ENCODE measurements at places on chromosomes 12 and 14.
A peak's percentile ranks its signal among the peaks of the same experiment; 100 is the strongest.

DNA sequence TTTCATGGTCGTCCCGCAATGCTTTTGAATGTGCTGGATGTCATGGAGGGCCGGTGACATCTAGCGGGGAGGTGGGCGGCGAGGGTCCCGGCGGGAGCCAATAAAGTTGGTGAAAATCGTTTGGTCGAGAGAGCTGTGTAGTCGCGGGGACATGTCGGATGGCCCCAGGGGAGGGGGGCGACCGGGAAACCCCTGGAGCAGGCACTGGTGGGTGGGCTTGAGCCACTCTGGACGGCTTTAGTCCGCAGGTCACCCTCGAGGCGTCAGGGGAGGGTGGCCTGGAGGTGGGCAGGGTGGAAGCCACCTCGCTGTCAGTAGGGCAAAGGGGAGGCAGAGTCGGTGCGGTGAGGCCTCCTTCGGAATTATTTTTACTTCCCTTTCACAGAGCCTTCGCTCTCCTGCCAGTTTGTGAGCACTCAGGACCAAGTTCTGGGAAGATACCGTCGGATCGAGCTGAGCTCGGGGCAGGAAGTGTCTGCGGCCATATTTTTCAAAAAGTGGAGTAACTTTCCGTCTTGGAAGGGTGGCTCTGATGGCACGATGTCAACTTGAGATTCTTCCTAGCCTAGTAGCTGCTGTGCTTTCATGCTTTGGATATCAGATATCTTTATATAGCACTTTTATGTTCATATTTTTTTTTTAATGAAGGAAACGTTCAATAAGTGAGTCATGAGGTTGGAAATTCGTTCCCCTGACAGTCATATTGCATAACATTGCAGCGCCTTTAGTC is 28.2 kb downstream of the WBP11 start:
- peak; percentile 26 for DNase-seq

- peak; percentile 7 for DNase-seq
Measured at GRCh38 chr12:52454411-52455201, 2.7 kb upstream of the KRT6B start.

GRCh38 chr12:105459760-105460330 is 129.4 kb downstream of the C12orf75 start:
- no peak for DNase-seq

- DNase-seq = no peak
Measured at GRCh38 chr12:111033281-111034082, 113.1 kb upstream of the MYL2 start.

GRCh38 chr12:46578190-46578982 is 205.8 kb upstream of the SLC38A2 start:
- no peak for DNase-seq

- DNase-seq = no peak
Measured at GRCh38 chr12:45575417-45575816, 154.1 kb upstream of the ARID2 start.

- DNase-seq = no peak
Measured at GRCh38 chr14:37589715-37590427, 5.2 kb downstream of the FOXA1 start.

- DNase-seq = peak; percentile 58
Measured at GRCh38 chr12:51326698-51327439, 2.9 kb upstream of the BIN2 start.

DNA sequence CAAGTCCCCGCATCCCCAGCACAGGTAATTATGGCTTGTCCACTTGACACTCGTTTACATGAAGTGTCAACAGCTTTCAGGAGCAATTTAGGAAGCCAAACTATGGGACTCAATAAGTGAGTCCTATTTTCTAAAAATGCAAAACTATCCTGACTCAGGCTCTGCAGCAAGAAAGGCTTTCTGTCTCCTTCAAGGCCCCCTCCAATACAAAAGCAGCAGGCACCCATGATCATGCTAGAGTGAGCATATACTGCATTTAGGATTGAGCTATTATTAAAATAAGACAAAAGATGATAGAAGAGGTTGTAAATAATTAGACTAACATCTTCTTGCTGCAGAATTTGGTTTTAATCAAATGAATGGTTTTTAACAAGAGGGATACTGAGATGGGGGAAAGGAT is 3.2 kb downstream of the SIX6 start:
- DNase-seq = no peak

- DNase-seq = no peak
Measured at GRCh38 chr12:92036061-92036620, 109.5 kb downstream of the BTG1 start.

- no peak for DNase-seq
Measured at GRCh38 chr14:70203686-70204085, 14.9 kb upstream of the SLC8A3 start.

DNA sequence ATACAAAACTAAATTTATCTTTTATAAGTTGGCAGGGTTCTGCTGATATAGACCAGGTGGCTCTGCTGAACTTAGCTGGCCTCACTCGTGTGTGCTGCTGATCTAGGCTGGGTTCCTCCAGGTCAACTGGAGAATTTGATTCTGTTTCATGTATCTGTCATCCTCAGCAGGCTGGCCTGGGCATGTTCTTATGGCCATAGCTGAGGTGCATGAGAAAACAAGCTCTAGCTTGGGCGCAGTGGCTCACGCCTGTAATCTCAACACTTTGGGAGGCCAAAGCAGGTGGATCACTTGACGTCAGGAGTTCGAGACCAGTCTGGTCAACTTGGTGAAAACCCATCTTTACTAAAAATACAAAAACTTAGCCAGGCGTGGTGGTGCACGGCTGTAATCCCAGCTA is 24.3 kb upstream of the BCL2L14 start:
- no peak for DNase-seq

- DNase-seq = no peak
Measured at GRCh38 chr12:14772946-14773345, 30.3 kb downstream of the WBP11 start.

- DNase-seq = no peak
Measured at GRCh38 chr12:6956021-6956727, 5.0 kb downstream of the PTPN6 start.

DNA sequence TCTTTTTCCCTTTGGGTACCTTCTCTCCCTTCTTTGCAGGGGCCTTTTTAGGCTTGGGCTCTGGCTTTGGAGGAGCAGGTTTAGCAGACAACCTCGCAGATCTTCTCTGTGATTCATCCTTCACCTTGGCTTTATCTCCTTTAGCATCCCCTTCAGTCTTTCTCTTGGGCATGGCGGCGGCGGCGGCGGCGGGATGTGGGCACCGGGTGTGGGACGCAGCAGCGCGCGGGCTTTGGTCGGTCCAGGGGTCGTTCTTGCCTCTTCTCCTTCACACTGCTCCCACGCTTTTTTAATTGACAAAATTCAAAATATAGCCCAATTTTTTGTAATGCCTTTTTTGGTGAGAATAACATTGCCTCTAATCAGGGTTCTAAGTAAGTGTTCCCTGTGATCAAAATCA is 8.6 kb downstream of the TRMT5 start:
- no peak for DNase-seq

GRCh38 chr12:15977999-15978951 is 67.1 kb downstream of the DERA start:
- DNase-seq = no peak

DNA sequence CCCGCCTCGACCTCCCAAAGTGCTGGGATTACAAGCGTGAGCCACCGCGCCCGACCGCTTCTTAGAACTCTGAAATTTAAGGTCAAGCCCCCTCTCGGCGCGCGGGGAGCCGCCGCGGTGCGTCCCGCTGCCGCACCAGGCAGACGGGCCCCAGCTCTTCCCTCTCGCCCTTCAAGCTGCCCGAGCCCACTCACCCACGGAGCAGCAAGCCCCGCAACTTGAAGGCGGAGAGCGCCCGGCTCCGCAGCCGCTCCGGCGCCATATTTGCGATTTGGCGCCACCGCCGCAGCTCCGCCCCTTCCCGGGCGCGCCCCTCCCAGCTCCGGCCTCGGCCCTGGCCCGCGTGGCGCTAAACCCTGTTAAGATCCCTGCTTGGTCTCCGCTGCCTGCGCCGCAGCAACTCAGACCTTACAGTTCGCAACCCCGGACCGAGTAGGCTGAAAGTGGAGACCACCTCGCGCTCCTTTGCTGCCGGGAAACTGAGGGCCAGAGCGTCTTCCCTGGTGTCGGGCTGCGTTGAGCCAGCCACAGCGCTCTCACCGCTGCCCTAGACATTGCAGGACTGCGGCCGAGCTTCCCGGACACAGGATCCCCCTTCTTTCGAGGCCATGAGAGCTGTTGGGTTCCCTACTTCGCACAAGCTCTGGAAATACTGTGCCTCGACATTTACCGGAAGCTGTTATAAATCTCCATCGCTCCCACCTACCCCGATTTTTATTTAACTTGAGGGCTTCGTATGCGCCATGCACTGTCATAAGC is at the start of gene POLE2:
TSS of gene POLE2 (minus strand) at position 273 of the 759 bp plus-strand sequence. CDS start at position 262, 11 bp downstream.
- DNase-seq = peak; percentile 88

DNA sequence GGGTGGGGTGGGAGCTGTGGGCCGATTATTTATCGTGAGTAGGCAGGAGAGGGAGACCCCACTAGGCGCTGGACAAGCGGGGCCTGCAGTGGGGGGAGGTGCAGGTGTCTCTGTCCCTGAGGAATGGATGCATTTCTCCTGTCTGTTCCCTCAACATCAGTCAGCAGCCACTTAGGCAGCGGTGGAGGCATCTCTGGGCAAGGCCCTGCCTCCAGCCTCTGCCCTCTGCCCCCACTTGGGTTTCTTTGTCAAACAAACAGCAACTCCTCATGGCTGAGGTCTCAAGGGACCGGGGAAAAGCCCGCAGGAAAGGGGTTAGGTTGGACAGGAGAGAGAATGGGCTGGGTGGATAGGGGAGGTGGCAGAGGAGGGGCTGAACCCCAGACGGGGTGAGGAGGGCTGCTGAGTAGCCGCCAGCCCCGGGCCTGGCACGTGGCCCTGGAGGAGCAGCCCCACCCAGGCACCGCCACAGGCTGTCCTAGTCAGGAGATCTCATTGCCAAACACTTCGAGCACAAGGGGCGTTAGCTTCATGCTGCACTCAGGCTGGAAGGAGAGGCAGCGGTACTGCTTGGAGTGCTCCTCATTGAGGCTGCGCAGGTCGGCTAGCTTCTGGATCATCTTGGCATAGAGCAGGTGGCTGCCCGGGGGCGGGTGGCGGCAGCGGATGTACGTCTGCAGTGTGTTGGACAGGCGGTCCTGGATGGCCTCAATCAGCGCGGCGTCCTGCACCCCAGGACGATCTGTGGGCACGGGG is 24.7 kb upstream of the HDAC7 start:
- DNase-seq = no peak

GRCh38 chr14:101475456-101476257 is 85.6 kb upstream of the DIO3 start:
- no peak for DNase-seq

DNA sequence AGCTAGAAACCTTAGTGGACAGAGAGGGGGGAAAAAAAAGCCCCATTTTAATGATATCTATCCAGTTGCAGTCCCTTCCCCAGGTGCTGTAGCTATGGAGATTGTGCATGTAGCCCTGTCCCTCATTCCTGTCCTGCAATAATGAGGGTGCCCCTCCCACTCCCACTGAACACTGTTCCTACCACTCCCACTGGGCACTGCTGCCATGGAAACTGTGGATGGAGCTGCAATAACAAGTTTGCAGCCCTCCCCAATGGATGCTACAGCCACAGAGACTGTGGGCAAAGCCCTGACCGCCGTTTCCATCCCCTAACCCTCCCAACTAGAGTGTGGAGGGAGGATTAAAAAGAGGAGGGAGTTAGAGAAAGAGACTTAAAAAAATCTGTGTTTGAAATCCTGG is 238.3 kb downstream of the FUT8 start:
- DNase-seq = no peak

DNA sequence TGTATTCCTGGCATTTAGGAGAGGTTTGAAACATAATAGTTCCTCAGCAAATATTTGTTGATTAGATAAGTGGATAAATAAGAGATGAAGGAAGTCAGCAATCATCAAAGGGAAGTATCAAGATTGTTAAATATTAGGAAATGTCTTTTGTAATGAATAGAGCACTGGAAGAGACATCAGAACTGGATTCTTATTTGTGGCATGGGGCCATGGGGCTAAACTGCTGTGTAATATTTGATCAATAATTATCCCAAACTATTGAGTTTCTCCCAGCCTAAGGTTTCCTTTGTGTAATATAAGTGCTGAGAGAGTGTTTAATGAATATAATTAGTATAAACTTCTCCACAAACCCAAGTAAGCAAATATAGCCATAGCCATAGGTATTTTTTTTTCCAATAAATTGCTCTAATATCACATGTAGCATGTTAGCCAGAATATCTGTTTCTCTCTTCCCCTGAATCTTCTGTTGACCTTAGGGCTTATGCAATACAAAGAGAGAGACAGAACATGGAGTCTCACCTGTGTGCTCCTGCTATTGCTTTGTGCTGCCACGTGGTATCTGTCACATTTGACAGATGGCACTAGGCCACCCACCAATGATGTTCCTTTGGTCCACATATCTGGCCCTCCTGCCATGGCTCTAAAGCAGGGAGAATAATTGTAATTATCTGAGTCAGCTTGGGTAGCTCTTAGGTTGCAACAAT is 658.7 kb downstream of the SOX5 start:
- DNase-seq = no peak

GRCh38 chr14:40248671-40249070 is 816.4 kb upstream of the FBXO33 start:
- DNase-seq = no peak

DNA sequence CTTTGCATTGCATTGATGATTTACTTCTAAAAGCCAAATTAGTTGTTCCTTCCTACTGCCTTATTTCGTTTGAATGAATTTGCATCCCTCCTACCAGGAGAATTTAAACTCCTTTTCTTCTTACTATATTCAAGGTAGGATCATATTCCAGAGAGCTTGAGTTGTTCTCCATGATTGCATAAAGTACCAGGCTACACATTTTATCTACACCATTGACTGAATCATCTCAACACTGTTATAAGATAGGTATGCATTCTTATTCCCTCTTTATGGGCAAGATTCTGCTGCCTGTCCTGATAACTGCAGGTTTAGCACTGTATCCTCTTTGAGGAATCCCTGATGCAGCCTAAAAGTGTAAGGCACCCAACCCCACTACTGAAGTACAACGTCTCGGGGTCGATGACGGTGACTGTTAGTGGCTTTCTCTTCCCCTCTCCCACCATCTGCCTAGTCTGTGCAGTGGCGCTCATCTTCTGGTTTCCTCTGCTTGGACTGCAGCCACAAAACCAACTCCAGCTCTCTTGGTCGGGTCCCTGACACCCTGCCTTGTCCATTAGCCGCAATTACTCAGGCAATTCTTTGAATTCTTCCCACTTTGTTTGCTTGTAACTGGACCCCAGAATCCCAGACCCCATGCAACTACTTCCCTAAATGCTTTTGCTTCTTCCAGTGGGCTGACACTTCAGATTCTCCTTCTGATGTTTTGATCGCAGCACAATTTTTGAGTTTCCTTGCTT is 44.4 kb upstream of the STXBP6 start:
- DNase-seq = no peak

GRCh38 chr12:26749781-26750180 is 83.2 kb downstream of the ITPR2 start:
- DNase-seq = peak; percentile 19

DNA sequence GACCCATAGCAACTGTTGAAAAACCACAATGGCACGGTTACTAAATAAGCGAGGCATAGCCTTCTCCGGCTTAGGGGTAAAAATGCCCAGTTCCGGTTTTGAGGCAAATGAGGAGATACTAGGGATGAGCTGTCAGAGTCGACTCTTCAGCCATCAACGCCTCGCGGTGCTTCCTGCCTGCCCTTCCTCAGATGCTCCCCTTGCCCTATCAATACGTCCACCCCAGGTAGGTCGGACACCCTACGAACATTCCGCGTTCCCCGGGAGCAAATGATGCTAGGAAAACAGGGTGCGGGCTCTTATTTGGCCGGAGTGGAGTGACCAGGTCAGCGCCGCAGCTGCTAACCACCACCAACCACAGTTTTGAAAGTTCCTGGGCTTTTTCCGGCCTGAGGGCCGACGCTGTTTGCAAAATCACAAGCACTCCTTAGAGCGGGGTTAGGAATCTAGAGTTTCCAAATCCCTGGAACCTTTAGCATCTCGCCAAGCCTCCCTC is 1.2 kb downstream of the SRSF9 start:
- DNase-seq = peak; percentile 51

Data from activated CD4-positive, alpha-beta T cell treated with anti-CD3 and anti-CD28 coated beads, Interleukin-2, amount 50 U/mL, for 16 hours (primary cell).